Right renal cortex interstitium (tissue), 3 donors: ENCODE measurements at places on chromosomes 12 and 14. TPM values are rescaled to one million over a fixed set of nuclear protein-coding genes. Genes with fewer than 3 reads are reported as not detected.

GRCh38 chr12:11652351-11653040 is 3.0 kb downstream of the ETV6 start:
- no peak for DNase-seq

DNA sequence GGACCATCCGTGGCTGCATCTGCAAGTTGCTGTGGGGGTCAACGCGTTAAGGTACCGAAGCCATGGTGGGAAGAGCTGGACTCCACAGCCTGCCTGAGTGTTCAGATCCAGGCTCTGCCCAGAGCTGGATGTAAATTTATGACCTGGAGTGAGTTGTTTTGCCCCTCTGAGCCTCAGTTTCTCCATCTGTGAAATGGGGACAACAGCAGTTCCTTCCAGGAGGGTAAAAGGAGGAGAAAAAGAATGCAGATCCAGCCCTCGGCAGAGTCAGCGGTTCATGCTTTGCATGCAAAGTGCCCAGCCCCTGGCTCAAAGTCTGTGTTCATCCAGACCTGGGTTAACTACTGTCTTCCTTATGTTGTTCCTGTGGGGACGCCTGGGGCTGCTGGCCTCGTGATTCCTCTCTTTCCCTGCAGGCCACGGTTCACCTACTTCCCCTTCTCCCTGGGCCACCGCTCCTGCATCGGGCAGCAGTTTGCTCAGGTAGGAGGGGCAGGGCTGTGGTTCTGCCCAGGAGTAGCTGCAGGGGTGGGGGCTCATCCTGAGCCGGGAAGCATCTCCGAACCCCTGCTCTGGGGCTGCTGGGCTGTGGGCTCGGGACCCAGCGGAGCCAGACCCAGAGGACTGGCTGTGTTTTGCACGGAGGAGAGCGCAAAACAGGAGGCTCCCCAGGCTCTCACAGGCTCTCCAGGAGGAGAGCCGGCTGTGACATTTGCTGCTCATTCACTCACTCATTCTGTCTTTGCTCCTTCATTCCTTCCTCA is 41.9 kb downstream of the CYP46A1 start:
- no peak for DNase-seq

DNA sequence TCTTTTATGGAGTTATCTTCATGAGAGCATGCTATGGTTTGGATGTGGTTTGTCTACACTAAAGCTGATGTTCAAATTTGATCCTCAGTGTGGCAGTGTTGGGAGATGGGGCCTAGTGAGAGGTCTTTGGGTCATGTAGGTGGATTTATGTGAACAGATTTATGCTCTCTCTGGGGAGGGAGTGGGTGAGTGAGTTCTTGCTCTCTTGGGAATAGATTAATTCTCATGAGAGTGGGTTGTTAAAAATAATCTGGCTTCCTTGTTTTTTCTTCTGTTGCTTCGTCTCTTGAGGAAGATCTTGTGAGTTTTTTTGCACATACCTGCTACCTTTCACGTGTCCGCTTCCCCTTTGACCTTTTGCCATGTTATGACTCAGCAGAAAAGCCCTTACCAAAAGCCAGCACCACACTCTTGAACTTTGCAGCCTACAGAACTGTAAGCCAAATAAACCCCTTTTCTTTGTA is 20.5 kb downstream of the DERA start:
- DNase-seq = no peak

The SERPINA10 gene
- polyA plus RNA-seq = 0.11 TPM

DNA sequence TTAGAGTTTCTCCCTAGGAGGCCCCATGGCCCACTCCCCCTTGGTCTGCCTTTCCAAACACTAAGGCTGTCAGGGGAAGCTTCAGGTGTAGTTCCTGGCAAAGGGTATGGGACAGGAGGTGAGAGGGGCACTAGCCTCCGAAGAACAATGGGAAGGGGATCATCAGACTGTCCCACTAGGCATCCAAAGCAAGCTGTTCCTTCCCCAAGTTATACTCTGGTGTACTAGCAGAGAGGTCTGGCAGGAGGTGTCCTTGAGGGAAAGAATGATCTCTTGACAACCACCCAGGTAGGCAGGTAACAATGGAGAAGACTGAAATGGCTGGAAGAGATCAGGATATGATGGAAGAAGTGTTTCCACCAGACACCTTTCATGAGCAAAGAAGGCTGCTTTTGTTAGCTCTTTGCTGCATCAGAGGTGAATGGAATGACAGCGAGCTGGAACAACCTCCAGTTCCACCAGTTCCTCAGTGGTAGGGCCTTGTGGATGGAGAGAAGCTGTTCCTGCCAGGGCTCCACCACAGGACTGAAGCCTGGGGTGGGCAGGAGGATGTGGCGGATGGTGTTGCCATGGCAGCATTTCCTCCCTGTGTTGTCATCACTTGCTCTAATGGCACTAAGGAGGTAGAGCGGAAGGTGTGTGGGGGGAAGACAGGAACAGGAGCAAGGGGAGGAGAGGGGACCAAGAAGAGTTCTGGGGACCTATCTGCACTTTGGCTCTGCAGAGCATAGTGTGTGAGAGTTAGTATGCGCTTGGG is 2.3 kb upstream of the AGAP2 start:
- DNase-seq = no peak

The NTN4 gene
- polyA plus RNA-seq = 114 TPM

The GPR84 gene
- polyA plus RNA-seq = 0.08 TPM

DNA sequence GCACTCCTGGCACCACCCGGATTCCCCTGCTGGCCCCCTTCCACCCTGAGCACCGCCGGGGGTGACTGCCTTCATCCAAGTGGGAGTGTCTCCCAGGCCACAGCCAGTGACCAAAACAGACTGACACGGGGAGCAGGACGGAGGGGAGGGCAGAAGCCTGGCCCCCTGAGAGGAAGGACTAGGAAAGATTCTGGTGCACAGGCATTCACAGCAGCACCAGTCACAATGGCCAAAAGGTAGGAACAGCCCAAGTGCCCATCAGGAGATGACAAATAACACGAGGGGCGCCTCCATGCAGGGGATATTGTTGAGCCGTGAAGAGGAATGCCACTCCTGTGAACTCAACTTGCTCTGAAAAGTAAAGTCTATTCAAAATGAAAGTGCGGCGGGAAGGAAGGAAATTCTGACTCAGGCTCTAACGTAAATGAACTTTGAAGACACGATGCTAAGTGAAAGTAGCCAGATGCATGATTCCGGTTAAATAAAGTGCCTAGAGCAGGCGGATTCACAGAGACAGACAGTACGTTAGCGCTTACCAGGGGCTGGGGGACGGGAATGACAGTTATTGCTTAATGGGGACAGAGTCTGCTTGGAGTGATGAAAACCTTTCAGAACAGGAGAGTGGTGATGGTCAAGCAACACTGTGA is 146.1 kb upstream of the NCOR2 start:
- DNase-seq = no peak

The KSR2 gene
- polyA plus RNA-seq = 0.75 TPM

The FAM186B gene
- polyA plus RNA-seq = 0.65 TPM

- no peak for DNase-seq
Observed at GRCh38 chr14:100675699-100676684, 50.7 kb upstream of the DLK1 start.
